ENCODE measurements at places on chromosomes 7 and 10.

DNA sequence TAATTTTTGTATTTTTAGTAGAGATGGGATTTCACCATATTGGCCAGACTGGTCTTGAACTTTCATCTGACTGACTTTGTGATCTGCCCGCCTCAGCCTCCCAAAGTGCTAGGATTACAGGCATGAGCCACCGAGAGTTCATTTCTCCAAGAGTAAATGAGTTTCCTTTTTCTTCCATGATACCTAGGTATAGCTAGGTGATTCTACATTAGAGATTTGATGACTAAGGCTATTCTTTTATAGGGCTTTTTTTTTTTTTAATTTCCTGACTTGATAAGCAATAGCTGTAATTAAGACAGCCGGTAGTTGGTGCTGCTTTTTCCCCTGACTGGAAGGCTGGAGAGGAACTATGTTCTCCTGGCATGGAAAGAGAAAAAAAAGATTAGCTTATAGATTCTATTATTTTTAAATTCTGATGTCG, 3.3 kb downstream of the PTPN12 start:
- DNase-seq, result no peak

DNA sequence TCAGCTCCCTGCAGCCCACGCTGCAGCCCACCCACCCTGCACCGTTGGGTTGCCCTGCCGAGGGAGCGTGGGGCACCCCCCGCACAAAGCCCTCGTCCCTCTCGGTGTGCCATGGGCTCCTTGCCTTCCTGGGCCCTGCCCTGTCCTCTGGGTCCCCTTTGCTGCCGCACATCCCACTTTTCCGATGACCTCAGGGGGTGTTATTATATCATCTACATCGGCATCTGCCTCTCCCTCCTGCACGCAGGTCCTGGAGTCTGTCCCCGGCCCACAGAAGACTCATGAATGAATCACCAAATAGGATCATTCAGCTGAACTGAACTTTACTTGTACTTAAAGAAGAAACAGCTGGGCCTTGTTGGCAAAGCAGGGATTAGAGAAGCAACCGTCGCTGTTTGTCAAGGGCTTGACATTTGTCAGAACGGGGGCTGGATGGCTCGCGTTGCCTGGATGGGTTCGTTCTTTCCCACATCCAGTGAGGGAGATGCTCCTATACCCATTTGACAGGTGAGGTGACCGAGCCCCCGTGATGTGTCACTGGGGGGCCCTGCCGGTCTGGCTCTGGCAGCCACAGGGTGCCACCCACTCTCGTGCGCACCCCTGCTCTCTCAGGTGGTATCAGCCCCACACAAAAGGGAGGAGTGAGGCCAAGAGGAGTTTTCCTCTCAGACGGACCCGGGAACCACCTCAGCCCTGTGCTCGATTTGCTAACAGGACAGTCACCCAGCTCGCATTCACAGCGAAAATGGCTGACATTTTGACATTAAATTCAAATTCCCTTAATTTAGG, 58.6 kb upstream of the EBF3 start:
- DNase-seq, result no peak

DNA sequence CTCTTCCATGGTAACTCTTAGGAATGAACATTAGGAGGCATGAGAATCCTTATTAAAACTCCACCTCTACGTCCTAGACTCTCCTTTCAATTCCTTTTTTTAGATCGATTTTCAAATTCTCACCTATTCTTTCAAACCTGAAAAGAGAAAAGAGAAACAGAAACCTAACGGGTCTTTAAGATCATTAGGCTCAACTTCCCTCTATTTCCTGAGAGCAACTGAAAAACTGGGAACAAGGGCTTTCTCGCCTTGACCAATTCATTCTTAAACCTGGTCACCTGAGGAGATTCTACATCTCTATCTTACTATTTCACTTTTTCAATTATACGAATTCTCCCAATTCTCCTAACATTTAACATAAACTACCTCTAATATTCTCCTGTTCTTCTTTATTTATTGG, 2.8 kb downstream of the TFEC start:
- DNase-seq, result no peak

DNA sequence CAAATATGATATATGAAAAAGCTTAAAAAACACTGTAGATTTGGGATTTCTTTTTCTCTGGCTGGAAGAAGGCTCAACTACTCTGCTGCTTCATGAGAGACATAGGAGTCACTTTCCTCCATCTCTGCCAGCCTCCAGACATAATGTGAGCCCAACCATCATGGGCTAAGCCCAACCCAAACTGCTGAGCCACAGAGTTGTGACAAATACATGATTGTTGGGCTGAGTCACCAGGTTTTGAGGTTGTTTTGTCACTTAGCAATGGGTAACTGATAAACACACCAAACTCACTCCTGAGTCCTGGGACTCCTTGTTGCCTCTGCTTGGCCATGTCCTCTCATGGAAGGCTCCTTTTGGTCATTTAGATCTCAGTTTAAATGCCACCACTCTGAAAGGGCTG, 381.8 kb upstream of the FZD8 start:
- DNase-seq, result no peak

All from urinary bladder (tissue), 4 donors.